NCI-H446 treated with DMSO at 0.1 percent for 48 hours (cell line): ENCODE measurements at places on chromosomes 4 and X.

DNA sequence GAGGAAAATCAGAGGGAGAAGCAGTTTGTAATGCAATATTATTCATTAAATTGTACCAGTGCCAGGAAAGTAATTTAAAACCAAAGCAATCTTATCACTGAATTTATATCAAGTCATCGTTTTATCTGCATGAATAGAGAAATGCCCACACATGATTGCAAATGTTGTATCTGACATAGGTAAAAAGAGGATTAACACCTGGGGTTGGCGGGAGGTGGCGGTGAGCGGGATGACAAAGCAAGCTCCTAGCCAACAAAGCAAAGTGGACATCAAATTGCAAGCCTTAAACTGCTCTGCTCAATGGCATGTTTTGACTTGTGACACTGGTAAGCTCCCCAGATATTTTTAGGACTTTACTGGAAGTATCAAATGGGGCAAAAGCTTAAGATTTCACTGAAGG is 16.4 kb downstream of the HPGD start:
- no peak for DNase-seq

DNA sequence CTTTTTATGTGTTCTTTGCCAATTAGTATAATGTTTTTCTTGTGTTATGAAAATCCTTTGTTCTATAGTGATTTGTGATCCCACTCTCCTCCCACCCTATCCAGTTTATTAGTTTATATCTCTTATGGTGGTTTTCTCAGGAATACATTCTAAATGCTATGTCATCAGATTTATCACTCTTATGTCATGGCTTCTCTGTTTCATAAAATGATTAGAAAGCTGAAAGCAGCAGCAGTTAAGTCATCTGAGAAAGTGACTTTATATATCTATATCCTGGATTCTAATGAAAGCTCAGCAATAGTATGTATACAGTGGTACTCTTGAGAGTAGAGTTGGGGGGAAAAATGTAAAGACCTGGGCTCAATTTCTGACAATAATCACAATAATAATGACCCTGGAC is 41.2 kb downstream of the NCAPG start:
- DNase-seq, result no peak

DNA sequence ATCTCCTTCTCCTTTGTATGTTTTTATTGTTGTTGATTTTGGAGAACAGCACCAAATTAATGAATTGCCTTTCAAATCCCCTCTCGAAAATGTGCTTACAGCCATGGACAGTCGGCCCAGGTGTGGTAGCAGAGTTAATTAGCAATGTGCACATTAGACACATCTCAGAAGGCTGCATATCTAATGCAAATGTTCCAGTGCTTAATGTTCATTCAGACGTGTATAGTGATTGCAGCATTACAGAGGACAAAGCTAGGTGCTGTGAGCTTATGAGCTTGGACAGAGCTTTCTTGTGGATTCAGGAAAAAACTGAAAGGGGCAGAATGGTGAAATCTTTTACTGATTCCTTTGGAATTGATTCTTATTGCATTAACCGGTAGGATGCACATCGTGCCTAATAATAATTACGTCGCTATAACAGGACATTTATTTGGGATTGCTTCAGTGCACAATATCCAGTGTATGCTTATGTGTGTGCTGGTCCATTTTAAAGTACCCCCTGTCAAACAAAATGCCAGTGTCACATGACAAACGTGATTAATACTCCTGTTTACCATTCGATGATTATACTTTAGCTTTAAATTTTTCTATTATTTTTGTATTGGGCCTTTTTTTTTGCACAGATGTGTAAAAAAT is 552.9 kb upstream of the EPHA5 start:
- peak; percentile 9 for DNase-seq

GRCh38 chr4:186900232-186900900 is 176.7 kb upstream of the FAT1 start:
- no peak for DNase-seq

DNA sequence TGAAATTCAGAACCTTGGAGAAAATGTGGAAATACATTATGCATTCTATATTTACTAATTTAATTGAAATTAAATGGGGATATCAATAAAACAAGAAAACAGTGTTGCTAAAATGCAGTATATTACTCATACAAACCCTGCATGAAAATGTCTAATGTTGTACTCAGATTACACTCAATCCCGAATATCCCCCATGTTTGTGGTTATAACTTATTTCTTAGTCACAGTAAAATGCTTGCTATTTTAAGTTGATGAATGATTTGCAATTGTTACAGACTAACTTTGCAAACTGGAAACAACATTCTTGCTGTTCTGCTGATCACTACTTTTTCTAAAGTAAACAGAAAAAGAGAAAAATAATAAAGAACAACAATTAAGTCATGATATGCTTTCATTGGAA is 33.1 kb upstream of the ANXA10 start:
- DNase-seq, result no peak

GRCh38 chr4:7237873-7238272 is 45.5 kb downstream of the SORCS2 start:
- no peak for DNase-seq

DNA sequence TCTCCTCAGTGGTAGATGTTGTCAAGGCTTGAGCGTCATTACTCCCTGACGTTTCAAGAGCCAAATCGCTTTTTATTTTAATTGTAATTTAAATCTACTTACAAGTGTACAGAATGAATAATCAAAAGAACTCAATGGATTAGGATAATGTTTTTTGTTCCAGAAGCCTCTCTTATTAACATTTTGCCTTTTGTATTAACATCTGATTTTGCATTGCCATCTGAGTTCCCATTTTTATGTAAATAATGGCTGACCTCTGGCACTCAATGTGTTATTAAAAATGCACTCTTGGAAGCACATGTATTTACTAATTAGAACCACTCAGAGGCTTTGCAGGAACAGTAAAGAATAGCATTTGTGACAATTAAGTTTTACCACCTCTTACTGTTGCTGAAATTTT is 411.0 kb downstream of the EPHA5 start:
- no peak for DNase-seq

DNA sequence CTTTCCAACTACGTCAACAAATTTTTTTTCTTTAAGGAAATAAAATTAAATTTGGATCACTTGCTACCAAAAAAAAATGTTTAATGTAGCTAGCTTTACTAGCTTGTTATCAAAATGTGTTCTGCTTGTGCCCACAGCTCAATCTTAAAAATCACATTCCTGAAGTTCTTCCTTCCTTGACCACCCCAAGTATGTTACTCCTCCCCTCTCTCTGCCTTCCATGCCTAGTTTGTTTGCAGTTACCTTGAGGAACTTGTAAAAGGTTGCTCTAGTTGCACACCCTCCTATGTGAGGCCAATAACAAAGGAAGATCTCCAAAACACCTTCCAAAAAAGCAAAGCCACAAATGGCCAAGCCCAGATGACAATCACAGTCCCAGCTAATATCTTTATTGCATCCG is 19.6 kb upstream of the TMEM184C start:
- DNase-seq, result no peak

DNA sequence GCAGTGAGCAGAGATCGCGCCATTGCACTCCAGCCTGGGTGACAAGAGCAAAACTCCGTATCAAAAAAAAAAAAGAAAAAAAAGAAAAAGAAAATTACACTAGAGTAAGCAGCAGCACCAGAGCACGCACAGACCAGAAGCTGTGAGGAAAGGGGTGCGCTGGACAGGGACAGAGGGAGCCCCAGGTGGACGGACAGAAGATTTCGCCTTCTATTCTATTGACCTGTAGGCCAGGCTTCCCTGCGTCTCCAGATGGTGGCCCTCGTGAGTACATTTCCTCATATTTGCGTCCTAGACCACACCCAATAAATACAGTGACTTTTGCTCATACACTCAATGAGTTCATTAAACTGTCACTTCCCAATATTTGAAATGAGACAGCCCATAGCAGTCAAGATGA is 19.1 kb downstream of the MTNR1A start:
- DNase-seq, result no peak

GRCh38 chr4:145859426-145859825 is 79.2 kb downstream of the ZNF827 start:
- DNase-seq, result no peak

DNA sequence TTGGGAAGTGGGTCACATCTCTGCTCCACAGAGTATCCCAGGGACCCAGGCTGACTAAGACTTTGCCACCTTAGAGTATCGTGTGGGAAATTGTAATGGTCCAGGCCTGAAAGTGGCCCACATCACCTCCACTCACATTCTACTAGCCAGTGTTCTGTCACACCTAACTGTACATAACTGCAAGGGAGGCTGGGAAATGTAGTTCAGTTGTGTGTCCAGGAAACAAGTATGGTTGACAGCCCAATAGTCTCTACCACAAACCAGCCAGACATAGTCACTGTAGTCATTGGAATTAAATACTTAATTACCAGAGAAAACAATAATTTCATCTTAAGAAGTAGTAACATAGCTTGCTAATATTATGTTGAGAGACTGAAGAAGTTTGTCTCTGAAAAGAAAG is 233.4 kb upstream of the S100G start:
- no peak for DNase-seq

DNA sequence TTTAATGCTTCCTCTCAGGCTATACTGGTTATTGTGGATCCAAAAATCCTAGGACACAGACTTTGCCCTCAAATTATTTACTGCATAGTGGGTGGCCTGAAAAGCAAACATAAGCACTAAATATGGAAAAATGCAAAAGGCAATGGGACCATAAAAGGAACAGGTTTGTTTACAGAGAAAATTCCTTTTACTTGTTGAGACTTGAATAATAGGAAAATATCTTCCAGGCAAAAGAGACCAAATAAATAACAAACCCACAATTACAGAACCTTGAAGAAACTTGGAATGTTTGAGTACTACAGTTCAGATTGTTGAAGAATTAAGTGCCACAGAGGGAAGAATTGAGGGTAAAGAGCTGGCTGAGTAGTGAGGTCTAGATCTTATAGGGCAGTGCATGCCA is 711.0 kb downstream of the C4orf33 start:
- DNase-seq, result no peak

DNA sequence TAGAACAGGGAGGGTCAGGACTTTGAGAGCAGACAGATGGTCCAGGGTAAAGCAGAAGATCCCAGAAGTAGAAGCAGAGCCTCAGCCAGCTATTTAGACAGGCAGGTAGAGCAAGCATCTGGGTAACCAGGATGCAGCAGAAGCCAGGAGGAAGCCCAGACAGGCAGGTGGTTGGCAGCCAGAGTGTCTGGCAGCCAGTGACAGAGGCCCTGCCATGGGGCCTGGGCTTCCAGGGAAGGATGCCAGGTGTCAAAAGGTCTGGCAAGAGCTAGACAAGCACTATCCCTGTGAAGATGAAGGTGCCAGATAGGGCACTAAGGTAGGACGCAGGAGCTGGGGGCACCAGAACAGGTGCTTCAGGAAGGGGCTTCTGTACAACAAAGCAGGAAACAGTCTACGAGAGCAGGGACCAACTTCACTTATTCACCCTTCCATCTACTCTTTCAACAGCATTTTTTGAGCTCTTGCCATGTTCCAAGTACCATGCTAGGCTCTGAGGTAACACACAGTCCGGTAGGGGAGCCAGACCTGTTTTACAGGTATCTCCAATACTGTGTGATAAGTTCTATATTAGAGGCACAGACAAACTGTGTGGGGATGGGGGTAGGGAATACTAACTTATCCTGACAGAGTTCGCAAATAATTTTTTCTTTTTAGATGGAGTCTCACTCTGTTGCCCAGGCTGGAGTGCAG is 38.1 kb upstream of the GJB1 start:
- no peak for DNase-seq

- DNase-seq, result no peak
Measured at GRCh38 chr4:162406637-162407365, 243.0 kb upstream of the FSTL5 start.

DNA sequence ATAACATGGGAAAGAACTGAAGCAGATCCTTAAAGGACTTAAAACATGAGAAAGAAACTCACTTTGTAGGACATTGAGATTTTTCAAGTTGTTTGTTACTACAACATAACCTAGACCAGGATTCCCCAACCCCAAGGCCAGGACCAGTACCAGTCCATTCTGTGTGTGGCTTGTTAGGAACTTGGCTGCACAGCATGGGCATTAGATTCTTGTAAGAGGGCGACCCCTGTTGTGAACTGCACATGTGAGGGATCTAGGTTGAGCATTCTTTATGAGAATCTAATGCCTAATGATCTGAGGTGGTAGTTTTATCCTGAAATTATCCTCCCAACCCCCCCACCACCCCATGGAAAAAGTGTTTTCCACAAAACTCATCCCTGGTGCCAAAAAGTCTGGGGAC is 566.1 kb downstream of the KCTD8 start:
- no peak for DNase-seq

DNA sequence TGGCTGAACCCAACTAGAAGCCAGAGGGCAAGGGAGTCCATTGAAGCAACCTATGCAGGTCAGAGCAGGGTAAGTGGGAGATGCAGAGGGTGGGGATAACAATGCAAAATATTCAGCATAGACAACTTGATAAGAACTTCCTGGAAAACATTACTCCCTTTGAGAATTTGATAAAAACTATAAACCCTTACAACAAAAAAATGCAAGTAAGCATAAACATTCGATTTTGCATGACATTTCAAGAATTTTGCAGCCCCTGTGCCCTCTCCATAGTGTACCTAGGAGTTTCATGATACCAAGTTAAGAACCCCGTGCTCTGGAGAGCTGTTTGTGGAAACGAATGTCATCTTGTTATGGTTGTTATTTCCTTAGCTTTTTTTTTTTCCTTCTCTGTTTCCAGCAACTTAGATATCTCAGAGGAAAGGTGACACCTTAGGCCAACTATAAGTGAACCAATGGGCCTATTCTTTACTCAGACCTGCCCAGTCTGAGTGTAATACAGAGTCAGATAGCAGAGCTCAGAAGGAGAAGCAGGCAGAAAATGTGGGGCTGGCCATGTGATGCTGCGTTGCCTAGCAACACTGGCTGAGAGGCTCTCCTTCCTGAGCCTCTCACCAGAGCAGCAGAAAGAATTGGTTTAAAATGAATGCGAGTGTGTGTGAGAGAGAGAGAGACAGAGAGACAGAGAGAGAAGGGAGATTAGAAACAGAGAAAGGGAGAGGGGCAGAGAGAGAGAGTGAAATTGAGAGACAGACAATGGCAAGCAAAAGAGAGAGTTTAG is 36.7 kb upstream of the GABRQ start:
- no peak for DNase-seq

GRCh38 chr4:156295676-156296195 is 342.1 kb upstream of the CTSO start:
- DNase-seq, result no peak

DNA sequence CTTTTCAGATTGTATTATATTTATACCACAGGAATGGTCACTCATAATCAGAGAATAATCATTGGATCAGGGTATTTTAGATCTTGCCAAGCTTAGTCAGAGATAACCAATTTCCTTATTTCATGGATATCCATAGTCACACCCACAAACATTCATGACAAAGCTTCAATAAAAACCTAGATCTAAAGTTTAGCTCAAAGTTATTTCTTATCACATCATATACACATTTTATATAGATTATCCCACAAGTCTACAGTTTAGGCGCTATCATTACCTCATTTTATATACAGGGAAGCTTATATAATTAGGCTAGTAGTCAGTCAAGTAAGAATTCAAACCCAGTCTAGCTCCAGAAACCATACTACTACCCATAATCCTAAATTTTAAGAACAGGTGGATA is 82.3 kb downstream of the SLC10A7 start:
- no peak for DNase-seq

GRCh38 chrX:63784902-63785707 is at the start of gene ARHGEF9:
Gene ARHGEF9, minus strand, starts transcription at chrX:63785214. Its CDS starts 69 bp downstream, at chrX:63785145.
- DNase-seq, result no peak
